Muscle of leg (tissue), 16 donors: ENCODE measurements at places on chromosomes 13 and 19. TPM values are rescaled to one million over a fixed set of nuclear protein-coding genes. Genes with fewer than 3 reads are reported as not detected.

- DNase-seq, result peak; percentile 33
These were observed 421 bp downstream of the TNPO2 start for GRCh38 chr19:12723381-12723640.

DNA sequence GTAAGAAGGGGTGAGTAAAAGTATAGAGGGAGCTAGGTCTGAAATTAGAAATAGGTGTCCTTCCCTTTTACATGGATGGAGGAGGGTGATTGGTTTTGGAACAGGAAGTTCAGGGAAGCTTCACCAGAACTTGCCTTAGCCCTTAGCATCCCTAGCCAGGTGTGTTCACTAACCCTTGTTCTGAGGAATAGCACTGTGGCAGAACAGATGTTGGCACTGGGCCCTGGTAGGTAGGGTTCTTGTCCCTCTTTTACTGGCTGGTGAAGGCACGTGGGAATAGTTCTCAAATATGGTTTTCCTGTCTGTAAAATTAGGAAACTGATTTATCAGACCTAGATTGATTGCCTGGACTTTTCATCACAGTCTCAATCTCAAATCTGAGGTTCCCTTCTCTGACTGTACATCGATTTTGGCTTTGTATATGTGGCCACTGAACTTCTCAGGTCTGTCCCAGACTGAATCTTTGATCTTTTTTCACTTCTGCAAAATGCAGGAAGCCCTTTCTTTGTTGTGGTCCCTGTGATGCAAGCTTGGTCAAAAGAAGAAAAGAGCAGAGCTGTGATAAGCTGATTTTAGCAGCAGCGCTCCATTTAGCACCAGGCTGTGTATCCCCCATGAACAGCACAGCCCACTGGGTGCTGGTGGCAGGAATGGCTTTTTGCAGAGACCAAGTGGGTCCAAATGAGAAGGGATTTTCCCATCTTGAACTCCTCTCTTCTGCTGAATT, 86.2 kb upstream of the HTR2A start:
- DNase-seq, result no peak

GRCh38 chr13:112996671-112997091, 27.7 kb downstream of the MCF2L start:
- DNase-seq, result no peak

GRCh38 chr13:27660511-27660910, 38.8 kb downstream of the POLR1D start:
- no peak for DNase-seq

GRCh38 chr13:31477961-31478360, 261.4 kb upstream of the RXFP2 start:
- no peak for DNase-seq

- DNase-seq, result no peak
These were observed 8.2 kb downstream of the CDK8 start for GRCh38 chr13:26262156-26262555.

KLK13 gene
- polyA plus RNA-seq, result not detected

- no peak for DNase-seq
These were observed 309.5 kb downstream of the MTUS2 start for GRCh38 chr13:29129616-29130015.

SPACA4 gene
- polyA plus RNA-seq, result not detected

PPP1R15A gene
- 52.5 TPM for polyA plus RNA-seq

- DNase-seq, result no peak
These were observed 104.0 kb upstream of the GPR12 start for GRCh38 chr13:26864576-26864975.

- peak; percentile 87 for DNase-seq
These were observed 37.0 kb upstream of the CCNA1 start for GRCh38 chr13:36395280-36395679.

DNA sequence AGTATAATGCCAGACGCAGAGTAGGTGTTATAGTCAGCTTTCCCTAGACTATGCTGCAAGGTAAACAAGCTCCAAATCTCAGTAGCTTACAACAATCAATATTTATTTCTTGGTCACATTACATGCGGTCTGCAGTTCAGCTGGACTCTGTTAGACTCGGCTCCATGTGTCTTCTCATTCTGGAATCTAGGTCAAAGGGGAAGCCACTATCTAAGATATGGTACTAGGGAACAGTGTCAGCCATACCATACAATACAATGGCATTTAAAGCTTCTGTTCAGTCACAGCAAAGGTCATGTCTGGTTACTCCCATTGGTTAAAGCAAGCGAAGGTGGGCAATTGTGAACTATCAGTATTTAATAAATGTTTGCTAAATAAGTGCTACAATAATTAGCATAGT, 65.3 kb upstream of the SERTM1 start:
- DNase-seq, result no peak

DNA sequence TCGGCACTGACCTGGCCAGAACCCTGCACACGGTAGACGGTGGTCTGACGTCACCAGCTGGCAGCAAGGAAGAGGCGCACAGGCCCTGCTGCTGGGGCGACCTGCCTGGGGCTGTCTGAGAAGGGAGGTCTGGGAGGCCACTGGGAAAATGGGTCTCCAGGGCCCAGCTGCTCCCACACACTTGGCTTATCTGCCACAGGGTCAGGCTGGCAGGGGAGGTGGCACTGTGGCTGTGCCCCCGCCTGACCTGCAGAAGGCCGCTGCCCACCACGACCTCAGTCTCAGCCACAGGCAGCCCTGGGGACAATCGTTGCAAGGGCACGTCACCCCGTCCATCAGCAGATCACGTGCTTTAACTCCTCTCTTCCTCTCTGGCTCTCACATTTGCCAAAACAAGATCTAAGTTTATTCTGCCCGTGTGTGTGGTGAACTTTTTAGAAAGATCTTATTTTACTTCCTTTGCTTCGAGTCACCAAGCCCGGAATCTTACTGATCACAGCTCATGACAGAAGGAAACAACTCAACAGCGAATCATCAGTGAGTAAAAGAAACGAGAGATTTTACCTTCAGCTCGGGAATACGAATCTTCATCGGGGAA, 45.2 kb upstream of the RANBP3 start:
- no peak for DNase-seq

CLEC17A gene
- not detected for polyA plus RNA-seq

DNA sequence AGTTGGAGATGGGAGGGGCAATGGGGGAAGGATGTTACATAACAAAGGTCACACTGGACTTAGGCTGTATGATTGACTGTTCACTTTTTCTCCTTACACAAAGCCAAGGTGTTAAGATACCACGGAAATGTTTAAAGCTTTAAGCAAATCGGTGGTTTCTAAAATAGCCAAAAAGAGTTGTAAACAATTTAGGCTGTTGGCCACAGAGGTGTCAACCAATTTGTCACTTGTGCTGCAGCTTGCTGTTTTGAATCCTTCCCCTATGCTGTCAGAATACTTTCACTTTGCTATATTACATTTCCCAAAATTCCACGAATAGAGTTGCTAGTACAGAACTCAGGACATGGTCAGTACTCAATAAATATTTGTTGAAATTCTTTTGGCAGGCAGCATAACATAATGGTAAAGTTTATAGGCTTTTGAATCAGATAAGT, 149.3 kb downstream of the VWA8 start:
- no peak for DNase-seq

C2CD4C gene
- 1.3 TPM for polyA plus RNA-seq

DNA sequence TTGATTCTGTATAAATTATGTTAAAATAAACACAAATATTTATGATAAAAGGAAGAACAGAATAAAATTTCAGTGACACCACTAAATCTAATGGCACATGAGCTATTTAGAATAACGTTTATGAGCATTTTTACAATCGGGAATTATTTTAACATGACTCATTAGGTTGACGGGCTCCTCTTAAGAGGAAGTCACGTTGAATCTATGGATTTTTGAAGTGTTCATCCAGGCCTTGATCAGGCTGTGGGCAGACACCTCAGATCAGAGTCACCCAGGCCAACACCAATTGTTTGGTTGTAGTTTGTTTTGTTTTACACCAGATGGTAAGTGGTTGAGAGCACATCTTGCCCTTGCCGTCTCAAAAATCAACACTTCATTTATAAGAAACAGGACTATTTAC, 257.8 kb downstream of the FOXO1 start:
- DNase-seq, result no peak

GRCh38 chr13:41554626-41555386, 97.5 kb downstream of the RGCC start:
- DNase-seq, result no peak

DNA sequence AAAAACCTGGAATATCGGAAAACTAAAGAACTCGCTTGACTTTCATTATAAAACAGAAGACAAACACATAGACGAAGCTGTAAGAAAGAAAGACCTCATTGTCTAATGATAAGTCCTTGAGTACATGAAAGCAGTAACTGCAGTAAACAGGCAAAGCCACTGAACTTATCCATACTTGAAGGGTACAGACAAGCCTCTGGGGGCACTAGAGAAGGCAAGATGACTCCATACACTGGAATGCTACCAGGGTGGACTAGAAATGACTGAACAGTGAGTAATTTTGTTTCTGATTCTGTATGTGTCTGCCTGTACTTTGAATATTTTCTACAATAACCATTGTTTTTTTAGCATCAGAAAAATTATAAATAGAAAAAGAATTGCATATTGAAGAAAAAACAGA, 507.9 kb downstream of the UQCRFS1 start:
- DNase-seq, result no peak

PPAN gene
- polyA plus RNA-seq, result 31.2 TPM

DNA sequence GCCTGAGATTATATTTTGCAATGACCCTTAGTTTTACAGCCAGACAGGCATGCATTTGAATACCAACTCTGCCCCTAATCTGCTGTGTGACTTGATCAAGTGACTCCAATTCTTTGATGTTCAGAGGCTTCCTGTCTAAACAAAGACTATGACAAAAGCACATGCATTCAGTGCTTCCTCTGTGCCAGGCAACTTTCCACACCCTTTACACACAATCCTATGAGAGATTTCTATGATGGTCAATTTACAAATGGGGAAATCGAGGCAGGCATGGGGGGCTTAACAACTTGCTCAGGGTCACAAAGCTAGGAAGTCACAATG, 3.7 kb upstream of the LYPD3 start:
- DNase-seq, result no peak

DNA sequence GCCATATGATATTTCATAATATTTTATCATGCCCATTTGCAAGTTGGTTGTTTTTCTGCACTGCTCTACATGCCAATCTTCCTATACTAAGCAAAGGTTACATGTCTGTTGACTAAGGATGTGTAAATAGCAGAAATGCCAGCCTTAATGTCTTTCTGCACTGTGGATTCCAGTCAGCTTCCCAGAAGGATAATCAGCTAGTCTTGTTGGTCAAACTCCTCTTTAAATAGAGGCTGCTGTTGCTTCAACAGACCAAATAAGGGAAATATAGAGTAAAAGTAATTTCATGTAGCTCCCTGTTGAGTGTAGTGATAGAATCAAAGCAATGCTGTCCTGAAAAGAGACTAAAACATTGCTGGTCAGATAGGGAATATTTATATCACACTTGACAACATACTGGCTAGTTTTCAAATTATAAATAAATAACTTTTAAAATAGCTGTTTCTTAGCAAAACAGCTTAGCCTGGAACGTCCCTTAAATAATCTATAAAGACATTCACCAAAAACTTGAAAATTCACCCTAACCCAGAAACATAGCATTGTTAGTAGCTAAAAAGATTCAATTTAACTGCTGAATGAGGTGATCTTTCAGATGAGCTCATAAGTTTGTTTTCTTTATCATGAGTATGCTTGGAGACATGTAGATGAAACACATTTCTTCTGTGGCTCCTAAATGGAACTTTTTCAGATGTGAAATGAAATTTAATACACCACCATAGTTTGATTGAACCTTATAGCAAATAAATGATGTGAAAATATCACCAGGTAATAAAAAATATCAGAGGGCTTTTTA, 56.6 kb downstream of the FRY start:
- DNase-seq, result peak; percentile 8

GRIN3B gene
- polyA plus RNA-seq, result 0.32 TPM

ARHGAP45 gene
- polyA plus RNA-seq, result 13.1 TPM

SLC5A5 gene
- polyA plus RNA-seq, result not detected

UGGT2 gene
- 20.2 TPM for polyA plus RNA-seq

GRCh38 chr19:35317464-35318043, 11.4 kb upstream of the CD22 start:
- peak; percentile 34 for DNase-seq

CEACAM3 gene
- 0.12 TPM for polyA plus RNA-seq

DNA sequence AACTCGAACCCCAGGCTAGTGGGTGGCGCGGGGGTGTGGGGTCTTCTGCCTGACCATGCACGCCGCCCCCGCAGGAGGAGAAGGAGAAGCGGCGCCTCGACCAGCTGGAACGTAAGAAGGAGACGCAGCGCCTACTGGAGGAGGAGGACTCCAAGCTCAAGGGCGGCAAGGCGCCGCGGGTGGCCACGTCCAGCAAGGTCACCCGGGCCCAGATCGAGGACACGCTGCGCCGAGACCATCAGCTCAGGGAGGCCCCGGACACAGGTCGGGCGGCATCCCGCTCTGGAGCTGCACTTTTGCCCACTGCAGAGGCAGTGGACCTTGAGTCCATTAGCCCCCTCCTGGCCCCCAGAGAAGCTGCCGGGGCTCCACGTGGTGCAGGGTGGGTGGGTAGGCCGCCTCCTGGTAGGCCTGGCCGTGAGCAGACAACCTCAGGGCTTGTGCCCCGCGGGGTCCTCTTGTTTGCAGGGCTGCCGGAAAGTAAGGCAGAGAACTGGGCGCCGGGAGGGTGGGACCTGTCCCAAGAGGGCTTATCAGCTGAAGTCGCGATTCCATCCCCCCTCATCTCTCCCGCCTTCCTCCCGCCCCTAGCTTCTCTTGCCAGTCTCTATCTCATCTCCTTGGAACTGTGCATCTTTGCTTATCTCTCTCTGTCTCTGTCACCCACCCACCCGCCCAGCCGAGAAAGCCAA, 9.9 kb downstream of the CCDC124 start:
- DNase-seq, result no peak

- DNase-seq, result no peak
These were observed 13.8 kb downstream of the NAXD start for GRCh38 chr13:110628952-110629701.

DNA sequence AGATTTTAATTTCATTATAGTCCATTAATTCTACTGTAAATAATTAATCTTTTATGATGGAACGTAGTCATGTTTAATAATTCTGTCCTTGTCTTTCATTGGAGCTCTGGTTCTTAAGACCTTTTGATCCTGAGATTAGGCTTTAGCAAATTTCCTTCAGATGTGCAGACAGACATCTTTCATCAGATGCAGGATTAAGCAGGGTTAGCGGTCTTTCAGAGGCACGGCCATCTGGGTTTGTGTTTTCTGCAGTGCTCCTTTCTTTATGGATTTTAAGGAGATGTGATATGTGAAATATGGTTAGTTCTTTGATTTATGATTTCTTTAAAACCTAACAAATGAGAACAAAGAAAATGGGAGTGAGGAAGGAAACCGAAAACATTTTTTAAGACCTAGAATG, 643.9 kb upstream of the SGCG start:
- DNase-seq, result no peak

- no peak for DNase-seq
These were observed 150.6 kb upstream of the TSC22D1 start for GRCh38 chr13:44726778-44727177.

DNA sequence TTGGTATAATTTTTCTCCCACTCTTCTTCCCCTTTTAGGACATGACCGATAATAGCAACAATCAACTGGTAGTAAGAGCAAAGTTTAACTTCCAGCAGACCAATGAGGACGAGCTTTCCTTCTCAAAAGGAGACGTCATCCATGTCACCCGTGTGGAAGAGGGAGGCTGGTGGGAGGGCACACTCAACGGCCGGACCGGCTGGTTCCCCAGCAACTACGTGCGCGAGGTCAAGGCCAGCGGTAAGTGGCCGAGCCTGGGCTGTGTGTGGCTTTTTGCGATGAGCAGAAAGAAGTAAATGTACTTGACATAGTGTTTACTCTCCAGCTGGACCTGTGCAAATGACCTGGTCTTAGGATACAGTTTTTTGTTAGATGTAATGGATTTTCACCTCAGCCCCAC, 102.5 kb downstream of the ARHGEF7 start:
- no peak for DNase-seq

PEAK3 gene
- polyA plus RNA-seq, result 0.09 TPM

SIGLEC8 gene
- 0.09 TPM for polyA plus RNA-seq

SDHAF1 gene
- polyA plus RNA-seq, result 10.9 TPM

- peak; percentile 67 for DNase-seq
These were observed 689 bp downstream of the ING1 start for GRCh38 chr13:110713981-110714796.
